ENCODE measurements at places on chromosomes 6 and 20.
A peak's percentile ranks its signal among the peaks of the same experiment; 100 is the strongest.

GRCh38 chr6:111231090-111231459 lies 143.8 kb downstream of the SLC16A10 start:
- DNase-seq = no peak

DNA sequence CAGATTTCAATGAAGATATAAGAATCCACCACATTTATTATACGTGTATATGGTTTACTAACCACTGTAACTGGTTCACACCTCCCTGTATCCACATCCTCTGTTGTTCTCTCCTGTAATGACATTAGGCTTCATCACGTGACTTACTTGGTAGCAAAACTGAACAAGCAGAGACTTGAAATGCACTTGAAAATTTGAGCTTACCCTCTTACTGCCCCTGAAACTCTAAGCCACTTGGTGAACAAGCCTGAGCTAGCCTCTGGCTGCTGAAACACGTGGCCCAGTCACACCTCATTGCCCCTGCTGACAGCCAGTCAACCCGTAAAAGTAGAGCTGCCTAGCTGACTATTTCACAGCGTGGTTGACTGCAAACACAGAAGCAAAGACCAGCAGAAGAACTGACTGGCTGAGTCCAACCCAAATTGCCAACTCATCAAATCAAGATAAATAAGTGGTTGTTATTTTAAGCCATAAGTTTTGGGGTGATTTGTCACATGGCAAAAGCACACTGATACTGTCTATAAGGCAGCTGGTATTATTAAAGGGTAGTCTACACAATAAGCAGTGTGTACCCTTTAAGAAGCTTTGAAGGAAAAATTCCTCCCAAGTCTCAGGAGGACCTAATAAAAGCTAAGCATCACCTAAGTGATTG lies 109.0 kb downstream of the RALGAPA2 start:
- DNase-seq = no peak

- peak; percentile 71 for DNase-seq
These were observed 47.6 kb downstream of the CPXM1 start for GRCh38 chr20:2752567-2753460.

- no peak for DNase-seq
These were observed 57.4 kb downstream of the ASXL1 start for GRCh38 chr20:32415494-32415893.

DNA sequence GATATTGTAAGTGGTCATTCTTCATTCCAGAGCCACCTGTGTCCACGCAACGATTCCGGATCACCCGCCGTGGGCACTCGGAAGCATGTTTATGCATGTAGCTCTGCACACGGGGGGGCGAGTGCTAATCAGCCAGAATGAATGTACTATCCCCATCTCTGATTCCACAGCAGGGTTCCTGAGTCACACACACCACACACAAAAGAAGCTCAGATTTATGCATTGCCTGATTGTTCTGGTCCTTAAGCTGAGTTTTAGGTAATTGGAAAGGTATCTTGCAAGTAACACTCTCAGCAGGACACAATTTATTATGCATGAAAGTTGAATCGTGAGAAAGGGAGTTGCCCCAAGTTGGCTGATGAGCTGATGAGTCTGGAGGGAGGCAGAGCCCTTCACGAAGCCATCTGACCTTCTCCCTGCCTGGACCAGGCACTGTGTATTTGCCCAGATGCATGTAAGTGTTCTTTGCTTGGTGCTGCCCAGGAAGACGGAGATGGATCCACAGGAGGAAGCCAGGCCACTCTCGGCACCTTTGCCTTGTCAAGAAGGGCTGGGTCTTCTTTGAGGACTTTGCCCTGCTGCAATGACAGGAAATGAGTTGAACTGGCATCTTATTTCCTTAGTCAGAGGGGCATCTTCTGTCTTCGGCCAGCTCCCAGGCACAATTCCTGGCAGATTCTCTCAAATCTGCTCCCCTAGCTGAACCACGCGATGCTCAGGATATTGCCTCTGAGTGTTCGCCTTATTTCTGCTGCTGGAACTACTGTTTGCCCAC lies 141.1 kb downstream of the SYNDIG1 start:
- peak; percentile 12 for DNase-seq

- DNase-seq = peak; percentile 22
These were observed 880 bp downstream of the ADNP start for GRCh38 chr20:50930139-50930975.

DNA sequence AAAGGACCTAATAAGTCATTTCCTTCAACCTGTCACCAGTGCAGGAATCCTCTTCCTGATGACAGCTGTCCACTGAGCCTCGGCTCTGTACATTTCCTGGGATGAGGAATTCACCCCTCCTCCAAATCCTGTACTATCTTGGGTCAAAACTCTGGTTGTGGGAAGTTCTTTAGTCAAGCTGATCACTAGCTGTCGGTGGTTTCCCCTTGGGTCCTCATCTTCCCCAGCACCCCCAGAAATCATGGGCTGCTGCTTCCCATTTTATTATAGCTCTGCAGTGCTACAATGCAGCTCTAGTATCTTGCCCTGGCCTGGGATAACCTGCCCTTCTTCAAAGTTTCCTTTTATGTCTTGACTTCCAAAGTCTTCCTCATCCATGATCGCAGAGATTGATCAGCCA lies 14.6 kb upstream of the ADA start:
- DNase-seq = no peak

DNA sequence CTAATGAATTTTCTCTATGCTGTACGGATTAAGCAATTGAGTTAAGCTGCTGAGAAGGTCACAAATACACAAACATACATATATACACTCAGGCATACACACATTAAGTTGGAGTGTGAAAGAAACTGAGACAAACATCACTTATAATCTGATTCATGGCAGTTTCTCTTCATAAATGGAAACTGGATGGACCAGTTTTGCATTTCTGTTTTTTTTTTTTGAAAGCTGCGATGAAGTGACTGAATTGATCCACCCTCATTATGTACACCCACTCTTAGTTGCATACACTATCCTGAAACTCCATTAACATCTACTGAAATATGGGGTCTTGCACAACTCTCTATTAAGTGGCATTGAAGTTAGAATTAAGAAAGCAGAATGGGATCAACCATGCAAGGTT lies 32.9 kb upstream of the TENT5A start:
- DNase-seq = no peak
